Lower leg skin (tissue), 4 donors: ENCODE measurements at places on chromosomes 11 and 22.

- no peak for DNase-seq
Observed at GRCh38 chr22:33275073-33275443, 216.9 kb upstream of the SYN3 start.

DNA sequence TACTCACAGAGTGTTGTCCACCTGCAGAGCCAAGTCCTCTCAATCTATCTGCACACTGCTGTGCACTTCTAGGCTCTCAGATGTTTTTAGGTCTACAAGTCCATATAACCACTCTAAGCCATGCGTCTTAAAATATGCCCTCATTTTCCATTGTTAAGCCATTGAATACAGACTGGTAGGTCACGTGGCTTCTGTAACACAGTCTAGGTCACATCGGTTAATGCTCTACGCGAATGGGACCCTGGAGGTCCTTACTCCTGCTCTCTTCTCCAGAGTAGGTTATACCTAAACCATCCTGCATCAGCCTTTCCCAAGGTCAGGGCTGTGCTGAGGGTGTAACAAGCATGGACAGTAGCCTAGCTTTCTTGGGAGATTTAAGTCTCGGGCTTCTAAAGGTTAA is 819 bp downstream of the JAML start:
- no peak for DNase-seq

GRCh38 chr22:44225091-44225689 is 44.5 kb downstream of the PARVG start:
- DNase-seq = no peak

GRCh38 chr22:24186892-24187670 is 5.8 kb downstream of the SUSD2 start:
- DNase-seq = no peak

DNA sequence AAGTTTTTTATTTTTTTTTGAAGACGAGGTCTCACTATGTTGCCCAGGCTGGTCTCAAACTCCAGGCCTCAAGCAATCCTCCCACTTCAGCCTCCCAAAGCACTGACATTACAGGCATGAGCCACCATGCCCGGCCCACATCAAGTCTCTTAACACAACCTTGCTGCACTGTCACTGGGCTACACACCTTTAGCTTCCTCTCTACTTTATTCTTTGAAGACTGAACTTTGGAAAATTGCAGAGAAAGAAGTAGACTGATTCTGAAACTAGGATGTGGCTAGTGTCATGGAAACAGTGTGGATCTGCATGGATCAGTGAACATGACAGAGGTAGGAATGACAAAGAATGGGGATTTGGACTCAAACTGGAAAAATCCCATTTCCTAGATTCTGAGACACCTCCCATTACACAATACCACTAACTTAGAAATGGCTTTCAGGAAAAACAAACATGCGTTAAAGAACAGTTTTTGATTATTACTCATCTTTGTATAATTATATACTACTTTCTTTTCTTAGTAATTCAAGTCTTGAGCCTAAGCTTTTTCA is 99.6 kb upstream of the SPON1 start:
- DNase-seq = no peak

GRCh38 chr11:47003180-47003877 is 66.8 kb downstream of the CSTPP1 start:
- DNase-seq = no peak

GRCh38 chr11:36235750-36236149 is 53.5 kb downstream of the COMMD9 start:
- no peak for DNase-seq

- no peak for DNase-seq
Observed at GRCh38 chr22:26763633-26764361, 106.4 kb downstream of the MIAT start.

DNA sequence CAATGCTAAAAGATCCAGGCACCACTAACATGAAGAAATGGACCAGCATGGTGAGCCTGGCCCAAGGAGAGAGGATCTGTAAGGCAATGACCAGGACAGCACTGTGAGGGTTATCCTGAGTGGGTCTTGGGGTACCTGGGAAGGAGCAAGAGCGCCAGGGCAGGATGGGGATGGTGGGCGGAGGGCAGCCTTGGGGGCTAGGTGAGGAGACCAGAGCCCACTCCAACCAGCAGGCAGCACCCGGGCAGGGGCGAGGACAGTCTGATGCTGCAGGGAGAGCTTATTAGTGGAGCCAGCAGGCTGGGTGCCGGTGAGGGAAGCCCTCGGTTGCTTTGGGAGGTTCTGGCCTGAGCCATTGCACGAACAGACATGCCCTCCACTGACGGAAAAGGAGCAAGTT is 10.7 kb upstream of the NAP1L4 start:
- DNase-seq = no peak

GRCh38 chr22:30205281-30206115 is 41.1 kb downstream of the LIF start:
- peak; percentile 73 for DNase-seq

DNA sequence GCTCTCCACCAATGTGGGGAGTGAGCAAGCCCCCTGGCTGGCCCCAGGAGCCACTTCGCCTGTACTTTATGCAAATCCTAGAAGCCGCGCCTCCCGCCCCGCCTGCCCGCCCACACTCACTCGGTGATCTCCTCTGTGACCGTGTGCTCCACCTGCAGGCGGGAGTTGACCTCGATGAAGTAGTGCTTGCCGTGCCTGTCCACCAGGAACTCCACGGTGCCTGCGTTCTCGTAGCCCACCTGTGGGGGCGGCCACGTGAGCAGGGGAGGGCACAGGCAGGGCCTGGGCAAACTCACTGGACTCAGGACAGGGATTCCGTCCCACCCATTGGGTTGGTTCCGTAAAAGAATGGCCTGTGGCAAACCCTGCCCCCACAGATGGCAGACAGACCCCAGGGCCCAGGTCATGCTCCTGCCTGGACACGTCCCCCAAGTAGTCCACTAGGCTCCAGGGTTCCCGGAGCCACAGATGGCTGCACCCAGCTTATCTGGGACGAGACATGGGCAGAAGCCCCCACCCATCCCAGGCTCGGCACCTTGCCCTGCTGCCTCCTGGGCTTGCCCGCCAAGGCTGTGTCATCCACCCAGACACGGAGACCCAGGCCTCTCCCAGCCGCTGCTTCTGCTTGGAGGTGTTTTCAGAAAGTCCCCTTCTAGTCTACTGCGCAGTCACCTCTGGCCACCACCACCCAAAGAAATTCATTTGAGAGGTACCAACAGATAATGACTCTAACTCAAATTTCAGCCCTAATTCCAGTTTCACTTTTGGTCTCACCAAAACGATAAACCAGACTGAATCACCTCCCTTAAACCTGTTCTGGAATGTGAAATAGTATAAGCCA is 12.1 kb downstream of the LRFN4 start:
- DNase-seq = no peak

GRCh38 chr11:5631969-5632635 is 7.3 kb downstream of the TRIM34 start:
- no peak for DNase-seq

GRCh38 chr22:36022697-36023096 is 5.9 kb downstream of the RBFOX2 start:
- DNase-seq = no peak

- DNase-seq = no peak
Observed at GRCh38 chr11:130865091-130865773, 51.0 kb downstream of the SNX19 start.

DNA sequence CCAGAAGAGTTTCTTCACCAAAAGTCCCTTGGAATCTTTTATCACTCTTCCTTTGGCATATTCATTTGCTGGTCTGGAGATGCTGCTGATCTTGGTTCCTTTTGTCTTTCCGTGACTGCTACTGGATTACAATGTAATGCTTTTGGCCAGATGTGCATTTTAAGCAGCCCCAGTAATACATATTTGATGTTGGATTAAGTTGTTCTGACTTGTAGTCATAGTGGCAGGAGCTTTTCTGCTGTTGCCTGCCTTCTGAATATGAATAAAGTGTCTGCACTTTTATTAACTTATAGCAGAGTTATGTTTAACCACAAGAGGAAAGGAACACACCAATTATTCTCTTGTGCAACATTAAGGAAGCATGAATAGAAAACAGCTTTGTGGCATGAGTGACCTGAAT is 360.0 kb upstream of the DDI1 start:
- DNase-seq = no peak

DNA sequence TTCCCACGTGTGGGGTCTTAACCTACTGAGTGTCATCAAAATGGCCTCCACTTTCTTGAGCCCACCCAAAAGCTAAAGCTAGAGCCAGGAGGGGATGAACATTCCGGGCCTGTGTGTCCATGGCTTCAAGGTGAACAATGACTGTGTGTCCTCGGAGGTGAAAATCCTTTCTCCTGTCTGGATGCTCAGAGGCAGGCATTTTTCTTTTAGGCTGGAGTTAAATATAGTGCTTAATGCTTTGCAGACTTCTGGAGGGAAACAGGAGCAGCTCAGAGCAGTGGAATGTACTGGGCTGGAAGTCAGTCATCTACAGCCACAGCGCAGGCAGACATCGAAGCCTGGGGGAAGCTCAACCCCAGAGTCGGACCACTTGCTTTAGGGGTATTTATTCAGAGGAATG is 68.6 kb upstream of the TMEM45B start:
- DNase-seq = no peak

GRCh38 chr11:71140206-71140919 is 112.0 kb downstream of the SHANK2 start:
- no peak for DNase-seq

GRCh38 chr11:65640483-65641296 is 2.8 kb downstream of the SIPA1 start:
- DNase-seq = no peak

DNA sequence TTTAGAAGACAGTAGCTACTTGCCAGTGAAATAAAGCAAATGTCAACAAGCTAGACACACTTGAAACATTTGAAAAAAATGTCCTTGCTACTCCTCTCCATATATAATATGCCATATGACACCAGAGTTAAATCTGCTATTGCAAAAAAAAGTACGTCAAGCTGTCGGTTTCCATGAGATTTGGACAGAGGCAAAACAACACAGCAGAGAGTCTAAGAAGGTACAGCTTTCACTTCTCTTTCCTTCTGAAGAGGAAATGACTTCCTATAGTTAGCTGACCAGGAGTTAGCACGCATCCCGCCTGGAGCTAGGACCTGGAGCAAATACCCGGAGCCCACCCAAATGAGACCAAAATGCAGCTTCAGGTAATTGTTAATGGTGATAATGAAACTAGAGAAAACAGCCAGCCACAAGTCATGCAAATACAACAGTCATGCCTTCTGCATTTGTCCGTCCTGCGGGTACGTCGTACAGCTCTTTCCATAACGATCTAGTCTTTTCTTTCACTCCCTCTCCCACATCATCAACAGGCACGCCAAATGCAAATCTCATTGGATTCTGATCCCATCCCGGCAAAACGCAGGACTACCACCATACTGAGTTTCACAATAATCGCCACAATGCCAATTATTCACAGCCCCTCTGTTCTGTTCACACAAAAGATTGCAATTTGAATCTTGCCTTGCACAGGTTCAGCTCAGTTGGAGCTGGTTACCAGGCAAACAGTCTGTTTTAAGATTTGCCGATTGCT is 395.0 kb upstream of the CCDC90B start:
- no peak for DNase-seq

DNA sequence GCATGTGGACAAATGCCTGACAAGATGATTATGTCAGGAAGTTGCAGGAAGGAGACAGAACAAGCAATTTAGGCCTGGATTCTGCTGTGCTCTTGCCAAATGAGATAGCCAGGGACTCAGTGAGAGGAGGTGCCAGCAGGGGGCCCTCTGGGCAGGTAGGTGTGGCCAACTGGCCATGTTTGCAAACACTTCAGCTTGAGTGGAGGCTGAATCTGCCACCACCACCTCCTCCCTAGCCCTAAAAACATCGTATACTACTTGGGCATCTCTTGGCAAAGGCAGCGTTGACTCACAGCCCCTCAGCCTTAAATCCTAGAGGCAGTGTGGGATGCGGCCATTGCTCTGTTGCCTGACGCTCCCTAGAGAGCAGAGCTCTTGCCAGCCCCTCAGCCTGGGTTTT is 95.1 kb upstream of the PLET1 start:
- DNase-seq = no peak

DNA sequence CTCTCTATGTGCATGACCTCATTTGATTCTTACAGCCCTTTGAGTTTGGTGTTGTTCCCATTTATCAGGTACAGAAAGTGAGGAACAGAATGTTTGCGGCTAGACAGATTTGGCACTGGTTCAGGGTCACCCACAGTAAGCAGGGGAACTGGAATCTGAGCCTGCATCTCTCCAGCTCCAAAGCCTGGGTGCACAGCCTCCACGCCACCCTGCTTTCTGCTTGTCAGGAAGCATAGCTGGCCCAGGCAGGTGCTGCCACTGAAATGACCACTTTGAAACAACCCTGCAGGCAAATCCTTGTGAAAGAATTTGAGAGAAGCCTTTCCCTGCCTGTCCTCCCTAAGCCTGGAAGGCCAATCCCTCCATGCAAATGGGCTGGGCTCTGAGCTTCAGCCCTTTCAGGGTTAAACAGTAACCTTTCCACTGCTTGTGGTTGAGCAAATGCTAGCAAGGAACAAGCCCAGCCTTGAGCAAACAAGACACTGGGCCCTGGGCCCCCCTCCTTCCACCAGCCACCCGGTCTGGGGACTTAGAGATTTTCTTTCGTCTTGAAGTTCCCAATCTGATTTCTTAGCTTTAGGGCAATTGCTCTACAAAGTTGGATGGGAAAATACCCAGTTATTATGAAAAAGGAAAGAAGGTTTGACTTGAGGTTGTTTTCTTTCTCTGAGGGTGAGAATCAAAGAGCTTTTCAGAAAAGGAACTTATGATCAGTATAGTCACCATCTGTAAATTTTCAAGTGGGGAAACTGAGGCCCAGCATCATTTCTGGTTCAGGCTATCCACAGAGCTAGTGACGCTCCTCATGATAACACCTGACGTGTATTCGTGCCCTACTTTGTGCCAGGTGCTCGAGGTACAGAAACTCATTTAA is 19.4 kb downstream of the EHF start:
- no peak for DNase-seq

DNA sequence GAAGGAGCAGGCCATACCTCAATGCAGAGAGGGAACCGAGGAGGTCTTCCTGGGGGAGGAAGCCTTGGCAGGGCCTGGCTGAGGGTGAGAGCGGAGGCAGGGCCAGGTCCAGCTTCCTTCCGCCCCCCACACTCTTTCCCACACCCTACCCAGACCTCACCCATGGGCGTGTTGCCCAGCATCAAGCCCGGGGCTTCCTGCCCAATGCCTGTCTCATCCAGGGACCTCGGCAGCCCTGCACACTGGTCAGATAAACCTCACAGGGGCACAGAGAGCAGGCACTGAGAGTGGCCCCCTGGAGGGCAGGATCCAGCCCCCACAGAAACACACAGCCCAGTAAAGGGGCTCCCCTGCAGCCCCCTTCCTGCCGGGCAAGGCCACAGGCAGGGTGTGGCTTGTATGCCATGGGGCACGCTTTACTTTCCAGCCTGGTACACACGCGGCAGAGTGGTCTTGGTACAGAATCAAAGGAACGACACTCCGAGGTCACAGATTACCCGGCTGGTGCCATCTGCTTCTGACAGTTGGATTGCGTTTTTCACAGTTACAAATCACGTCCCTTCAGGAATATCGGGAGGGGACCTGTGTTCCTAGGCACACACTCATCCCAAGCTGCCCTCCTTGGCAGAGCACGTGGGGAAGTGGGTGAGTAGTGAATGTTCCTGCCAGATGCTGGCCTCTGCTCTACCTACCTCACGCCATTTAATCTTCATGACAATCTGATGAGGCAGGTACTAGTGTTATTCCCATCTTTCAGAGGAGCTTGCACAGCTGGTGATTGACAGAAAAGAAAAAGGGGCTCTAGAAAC is 20.0 kb upstream of the CD5 start:
- DNase-seq = no peak

- DNase-seq = no peak
Observed at GRCh38 chr22:23265368-23265700, 85.0 kb downstream of the BCR start.

GRCh38 chr11:108142304-108142703 is 20.9 kb downstream of the ACAT1 start:
- no peak for DNase-seq
